CD4-positive, CD25-positive, alpha-beta regulatory T cell (primary cell): ENCODE measurements at places on chromosomes 3 and 15. TPM values are rescaled to one million over a fixed set of nuclear protein-coding genes. Genes with fewer than 3 reads are reported as not detected.

DNA sequence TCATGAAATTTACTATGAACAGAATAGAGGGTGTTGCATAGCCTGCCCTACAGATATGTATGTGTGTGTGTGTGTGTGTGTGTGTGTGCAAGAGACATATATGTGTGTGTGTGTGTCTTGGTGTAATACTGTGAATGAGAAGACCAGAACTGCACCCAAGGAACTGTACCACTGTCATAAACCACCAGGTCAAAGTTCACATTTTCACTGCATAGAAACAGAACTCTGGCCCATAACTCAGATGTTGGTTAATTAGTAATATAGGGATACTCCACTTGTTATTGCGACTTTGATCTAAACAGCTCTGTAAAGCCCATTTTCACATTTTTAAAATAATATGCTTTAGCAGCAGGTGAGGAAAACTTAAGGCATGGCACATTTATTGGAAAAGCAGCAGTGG, 111.8 kb downstream of the IGF2BP2 start:
- no peaks in the 10 kb centered on the region for H3K36me3 ChIP-seq
- no peaks in the 10 kb centered on the region for H3K27me3 ChIP-seq
- no peaks in the 10 kb centered on the region for H3K4me1 ChIP-seq
- no peak overlapping the region for H3K27ac ChIP-seq

TMEM40 gene
- 4.4 TPM for total RNA-seq

DNA sequence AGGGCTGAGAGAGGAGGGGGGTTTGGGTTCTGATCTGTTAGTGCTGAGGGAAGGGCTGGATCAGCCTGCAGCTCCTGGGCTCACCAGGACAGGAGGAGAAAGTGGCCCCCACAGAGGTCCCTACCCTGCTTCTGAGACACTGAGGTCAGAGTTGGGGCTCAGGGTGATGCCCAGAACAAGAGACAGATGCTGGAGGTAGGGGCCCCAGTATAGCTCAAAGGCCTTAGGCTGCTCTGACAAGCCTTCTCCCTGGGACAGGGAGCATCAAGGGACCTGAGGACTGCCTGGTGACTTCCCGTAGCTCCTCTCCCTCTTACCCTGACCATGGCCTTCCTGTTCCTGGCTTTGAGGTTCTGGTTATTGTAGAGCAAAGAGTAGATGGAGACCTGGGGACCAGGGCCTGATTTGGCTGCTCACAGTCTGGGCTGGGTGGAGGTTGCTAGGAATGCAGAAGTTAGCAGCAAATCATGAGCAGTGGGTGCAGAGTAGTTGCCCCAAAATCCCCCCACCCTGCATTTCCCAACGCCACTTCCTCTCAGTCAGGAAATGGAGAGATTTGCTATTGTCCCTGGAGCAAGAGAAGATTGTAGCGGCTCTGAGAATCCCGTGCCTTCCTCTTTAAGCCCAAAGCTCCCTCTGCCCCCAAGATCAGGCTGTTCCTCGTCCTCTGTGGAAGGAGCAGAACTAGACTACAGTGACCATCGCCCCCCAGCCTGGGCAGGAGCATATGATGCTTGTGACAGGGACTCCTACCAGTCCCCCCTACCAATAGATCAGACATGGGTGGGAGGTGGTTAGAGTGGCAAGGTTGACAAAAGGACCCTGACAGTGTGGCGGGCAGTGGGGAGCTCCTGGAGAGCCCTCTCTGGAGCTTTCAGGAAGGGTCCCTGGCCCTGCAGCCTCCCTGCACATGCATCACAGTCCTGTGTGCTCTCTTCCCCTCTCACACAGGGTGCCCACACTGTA, 47.4 kb upstream of the SEC22A start:
- no peaks in the 10 kb centered on the region for H3K27me3 ChIP-seq
- no peak overlapping the region for H3K4me3 ChIP-seq
- no peaks in the 10 kb centered on the region for H3K4me1 ChIP-seq
- no peaks in the 10 kb centered on the region for H3K36me3 ChIP-seq

DNA sequence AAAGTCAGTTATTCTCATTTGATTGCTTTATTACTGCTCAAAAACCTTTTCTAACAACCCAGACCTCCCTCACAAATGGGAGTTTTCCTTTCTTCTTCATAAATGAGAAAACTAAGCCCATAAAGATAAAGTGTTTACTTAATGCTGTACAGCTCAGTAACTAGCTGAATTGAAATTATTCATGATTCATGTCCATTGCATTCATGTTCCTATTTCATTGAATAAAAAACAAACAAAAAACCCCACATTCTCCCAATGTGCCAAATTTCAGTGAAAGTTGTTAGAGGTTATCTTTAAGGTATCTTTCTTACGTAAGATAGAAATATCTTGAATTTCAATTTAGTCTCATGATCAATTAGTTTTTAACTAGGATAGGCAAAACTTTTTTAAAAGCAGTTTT, 2.8 kb downstream of the PLSCR2 start:
- no peak overlapping the region for H3K4me3 ChIP-seq
- peaks cover 5% of the 10 kb centered on the region for H3K4me1 ChIP-seq
- H3K36me3 ChIP-seq, result no peaks in the 10 kb centered on the region
- H3K27ac ChIP-seq, result no peak overlapping the region

IGSF11 gene
- total RNA-seq, result not detected

SLC24A5 gene
- not detected for total RNA-seq

GRCh38 chr3:99534951-99535704, 103.3 kb upstream of the COL8A1 start:
- H3K4me3 ChIP-seq, result no peak overlapping the region
- no peaks in the 10 kb centered on the region for H3K4me1 ChIP-seq
- H3K27me3 ChIP-seq, result peaks cover 2% of the 10 kb centered on the region
- no peak overlapping the region for H3K27ac ChIP-seq

DNA sequence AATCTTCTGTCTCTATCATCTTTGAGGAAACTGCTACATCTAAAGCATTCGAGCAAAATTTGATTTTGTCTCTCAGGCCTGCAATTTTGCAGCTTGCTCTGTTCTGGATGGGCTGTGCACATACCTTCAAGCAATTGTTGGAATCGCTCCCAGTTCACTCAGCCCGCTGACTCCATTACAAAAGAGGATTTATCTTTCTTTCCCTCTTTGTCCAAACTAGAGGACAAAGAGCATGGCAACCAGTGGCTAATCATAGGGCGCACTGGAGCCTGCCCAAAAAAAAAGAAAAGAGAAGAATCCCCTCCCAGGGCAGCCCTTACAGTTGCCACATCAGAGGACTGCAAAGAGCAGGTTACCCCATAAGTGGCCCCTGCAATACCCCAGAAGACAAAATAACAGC, 49.0 kb upstream of the DUT start:
- H3K27ac ChIP-seq, result no peak overlapping the region

DNA sequence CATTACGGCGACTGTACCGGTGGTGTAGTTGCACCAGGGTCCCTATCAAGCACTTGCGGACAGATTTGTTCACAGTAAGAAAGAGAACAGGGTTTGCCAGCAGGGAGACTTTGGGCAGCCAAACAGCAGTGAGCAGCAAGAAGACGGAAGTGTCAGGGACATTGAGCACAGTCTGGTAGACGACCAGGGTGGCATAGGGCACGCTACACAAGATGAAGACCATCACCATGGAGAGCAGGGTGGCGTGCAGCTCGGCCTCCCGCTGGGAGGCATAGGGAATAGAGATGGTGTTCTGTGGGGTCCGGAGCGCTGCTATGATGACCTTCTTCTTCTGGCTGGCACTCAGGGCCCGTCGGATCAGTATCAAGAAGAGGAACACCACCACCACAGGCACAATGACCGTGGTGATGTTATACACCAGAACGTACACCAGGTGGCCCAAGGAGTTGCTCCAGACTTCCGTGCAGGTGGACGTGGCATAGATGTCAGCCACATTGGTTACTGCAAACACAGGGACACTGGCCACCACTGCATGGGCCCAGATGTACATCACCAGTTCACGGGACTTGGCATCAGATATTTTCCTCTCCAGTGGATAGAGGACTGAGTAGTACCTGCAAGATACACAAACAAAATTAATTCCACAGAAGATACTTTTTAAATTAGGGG, 19.1 kb upstream of the FSIP1 start:
- H3K36me3 ChIP-seq, result no peaks in the 10 kb centered on the region
- peaks cover 19% of the 10 kb centered on the region for H3K27me3 ChIP-seq
- peak; percentile 15 for DNase-seq
- no peak overlapping the region for H3K4me3 ChIP-seq
- H3K4me1 ChIP-seq, result no peaks in the 10 kb centered on the region
- H3K27ac ChIP-seq, result no peak overlapping the region

GRCh38 chr3:41997702-41998550, 36.0 kb upstream of the ULK4 start:
- H3K36me3 ChIP-seq, result no peaks in the 10 kb centered on the region
- no peaks in the 10 kb centered on the region for H3K4me1 ChIP-seq
- H3K27me3 ChIP-seq, result no peaks in the 10 kb centered on the region
- H3K4me3 ChIP-seq, result no peak overlapping the region
- H3K27ac ChIP-seq, result no peak overlapping the region

ABHD6 gene
- 3.9 TPM for total RNA-seq

SLC35G2 gene
- 0.44 TPM for total RNA-seq

DNA sequence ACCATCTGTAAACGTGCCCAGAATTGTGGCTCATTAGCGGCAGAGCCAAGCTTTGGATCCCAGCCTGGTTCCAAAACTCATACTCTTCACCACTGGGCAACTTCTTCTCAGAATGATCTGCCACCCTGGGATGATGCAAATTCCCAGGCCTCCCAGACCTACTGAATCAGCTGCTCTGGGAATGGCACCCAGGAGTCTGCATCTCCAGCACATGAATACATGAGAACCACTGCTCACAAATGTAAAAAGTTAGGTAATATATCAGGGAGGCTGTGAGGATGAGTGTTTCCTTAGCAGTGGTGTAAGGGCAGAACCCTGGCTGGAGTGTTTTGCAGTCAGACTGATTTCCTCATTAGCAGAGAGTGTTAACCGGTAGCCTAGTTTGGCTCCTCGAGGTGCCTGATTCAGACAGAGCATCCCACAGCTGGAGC, 94.2 kb downstream of the LIPC start:
- H3K4me3 ChIP-seq, result no peak overlapping the region
- no peak overlapping the region for H3K27ac ChIP-seq
- H3K36me3 ChIP-seq, result no peaks in the 10 kb centered on the region
- H3K27me3 ChIP-seq, result no peaks in the 10 kb centered on the region

GOLGA6L9 gene
- 2.9 TPM for total RNA-seq
